ENCODE measurements at places on chromosomes 7 and 10. TPM values are rescaled to one million over a fixed set of nuclear protein-coding genes. Genes with fewer than 3 reads are reported as not detected.

The BLOC1S2 gene
- total RNA-seq, result 50.1 TPM

The TMEM229A gene
- total RNA-seq, result not detected

The PTN gene
- total RNA-seq, result 38.6 TPM

The UNCX gene
- total RNA-seq, result not detected

The SERPINE1 gene
- 37.9 TPM for total RNA-seq

The CCDC126 gene
- 8.2 TPM for total RNA-seq
